ENCODE measurements at places on chromosomes 2 and 18.

GRCh38 chr2:21412944-21413443 lies 289.2 kb downstream of the TDRD15 start:
- DNase-seq: no peak

- no peak for DNase-seq
Observed at GRCh38 chr2:14459786-14460325, 172.7 kb upstream of the LRATD1 start.

GRCh38 chr18:46437061-46437460 lies 220.0 kb downstream of the LOXHD1 start:
- DNase-seq: no peak

GRCh38 chr2:98901702-98902101 lies 34.3 kb downstream of the CRACDL start:
- DNase-seq: no peak

DNA sequence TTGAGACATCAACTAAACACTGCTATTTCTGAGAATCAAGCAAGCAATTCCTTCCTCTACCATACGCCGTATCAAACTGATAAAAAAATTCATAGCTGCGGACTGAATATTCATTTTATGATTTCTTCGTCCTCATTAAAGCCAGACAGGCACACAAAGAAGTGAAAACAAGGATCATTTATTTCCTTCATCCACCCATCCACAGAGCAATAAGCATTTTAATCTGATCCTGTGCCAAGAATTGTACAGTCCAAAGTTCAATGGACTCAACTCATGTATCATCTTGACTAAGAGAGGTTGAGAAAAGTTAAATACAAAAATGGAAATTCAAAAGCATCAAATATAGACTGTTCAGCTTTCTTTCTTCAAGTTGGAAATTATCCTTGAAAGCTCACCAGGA lies 19.7 kb upstream of the SNTG2 start:
- DNase-seq: no peak

GRCh38 chr18:64519201-64519600 lies 370.3 kb upstream of the LINC00305 start:
- no peak for DNase-seq

- no peak for DNase-seq
Observed at GRCh38 chr2:132951008-132951714, 281.2 kb upstream of the LYPD1 start.

GRCh38 chr2:15331787-15332186 lies 229.3 kb downstream of the NBAS start:
- DNase-seq: no peak

DNA sequence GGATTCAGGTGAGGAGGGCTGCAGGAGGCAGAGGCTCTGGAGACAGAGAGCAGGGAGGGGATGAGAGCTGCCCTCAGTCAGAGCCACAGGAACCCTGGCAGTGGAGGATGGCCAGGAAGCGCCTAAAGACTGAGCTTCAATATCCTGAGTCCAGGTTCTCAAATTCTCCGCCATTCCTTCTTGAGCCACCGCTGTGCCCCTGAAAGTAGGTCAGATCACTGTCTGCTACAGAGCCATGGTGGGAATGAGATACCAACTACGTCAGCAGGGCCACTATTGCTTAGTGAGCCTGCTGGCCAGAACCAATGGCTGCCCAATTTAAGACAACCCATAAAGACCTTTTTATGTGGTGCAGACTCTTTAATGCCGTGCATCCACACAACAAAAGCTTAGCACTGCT lies 155.5 kb downstream of the CTIF start:
- DNase-seq: no peak

DNA sequence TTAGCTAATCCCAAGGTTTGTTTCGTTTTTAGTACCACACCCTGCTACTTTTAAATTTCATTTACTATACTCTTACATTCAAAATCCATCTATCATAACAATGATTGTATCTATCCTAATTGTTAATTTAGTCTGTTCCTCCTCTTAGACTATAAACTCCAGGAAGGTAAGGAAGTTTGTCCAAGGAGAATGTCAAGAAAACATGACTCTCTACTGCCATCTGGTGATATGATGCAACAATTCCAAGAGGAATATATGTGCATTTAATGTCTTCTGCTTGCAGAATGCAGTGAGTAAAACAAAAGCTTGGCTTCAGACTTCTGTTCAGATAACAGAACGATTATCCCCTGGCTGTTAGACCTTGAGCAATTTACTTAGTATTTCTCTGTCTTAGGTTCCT lies 1267.1 kb downstream of the LRP1B start:
- peak; percentile 33 for DNase-seq

GRCh38 chr2:19361325-19361990 lies 3.0 kb upstream of the OSR1 start:
- DNase-seq: no peak

DNA sequence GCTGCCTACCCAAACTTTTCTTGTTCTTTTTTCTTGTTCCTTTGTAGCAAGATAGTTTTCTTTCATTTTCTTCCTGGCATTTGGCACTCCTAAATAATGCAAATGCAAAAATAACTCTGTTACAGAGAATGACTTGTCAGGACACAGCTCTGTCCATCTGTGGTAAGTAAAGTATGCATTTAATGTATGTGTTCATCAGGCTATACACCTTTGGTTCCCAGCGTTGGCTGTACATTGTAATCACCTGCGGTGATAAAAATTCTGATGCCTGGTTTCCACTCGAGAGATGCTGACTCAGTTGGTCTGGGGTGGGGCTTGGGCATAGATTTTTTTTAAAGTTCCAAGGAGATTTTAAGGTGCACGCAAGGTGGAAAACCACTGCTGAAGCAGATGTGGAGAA lies at the start of gene SERPINB13:
SERPINB13 (plus strand) TSS at position 378 of the 400 bp plus-strand sequence. CDS start 1,325 bp downstream, outside the sequence.
- no peak for DNase-seq

- no peak for DNase-seq
Observed at GRCh38 chr18:58645398-58645797, 16.5 kb upstream of the ALPK2 start.

DNA sequence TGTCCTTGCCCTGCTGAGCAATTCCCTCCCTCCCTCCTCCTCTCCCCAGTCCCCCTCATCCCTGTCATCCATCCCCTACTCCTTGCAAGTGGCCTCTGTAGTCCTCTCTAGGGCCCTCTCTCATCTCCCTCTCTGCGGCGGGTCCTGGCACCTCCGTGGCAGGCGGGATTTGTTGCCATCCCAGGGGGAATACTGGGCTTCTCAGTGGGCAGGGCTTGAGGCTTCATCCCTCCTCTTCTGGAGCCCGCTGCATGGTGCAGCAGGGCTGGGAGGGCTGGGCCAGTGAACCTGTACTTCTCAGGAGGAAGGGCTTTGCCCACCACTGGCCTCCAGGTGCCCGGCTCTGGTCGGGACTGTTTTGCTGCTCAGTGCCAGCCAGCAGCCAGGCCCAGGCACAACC lies 216.2 kb downstream of the TFCP2L1 start:
- no peak for DNase-seq
